ENCODE measurements at places on chromosomes 2 and 18.

- DNase-seq, result no peak
Measured at GRCh38 chr18:39793609-39794008, 2161.4 kb upstream of the PIK3C3 start.

DNA sequence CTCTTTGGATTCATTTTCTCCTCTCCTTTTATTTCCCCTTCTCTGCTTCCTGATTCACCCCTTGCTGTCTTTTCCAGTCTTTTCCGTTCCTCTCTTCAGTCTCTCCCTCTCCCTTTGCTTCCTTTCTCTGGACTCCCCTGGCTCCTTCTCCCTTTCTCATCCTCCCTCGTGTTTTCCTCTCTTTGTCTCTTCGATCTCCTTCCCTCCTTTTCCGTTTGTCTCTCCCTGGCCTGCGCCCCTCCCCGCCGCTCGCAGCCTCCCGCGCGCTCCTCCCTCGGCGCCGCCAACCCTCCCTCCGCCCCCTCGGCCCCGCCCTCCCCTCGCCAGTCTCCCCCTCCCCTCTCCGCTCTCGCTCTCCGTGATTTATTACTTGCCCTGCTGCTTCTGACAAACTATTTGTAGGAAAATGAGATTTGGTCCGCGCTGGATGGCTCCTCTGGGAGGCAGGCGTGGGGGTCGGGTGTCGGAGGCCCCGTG, 46.0 kb upstream of the PAX8 start:
- peak; percentile 12 for DNase-seq

DNA sequence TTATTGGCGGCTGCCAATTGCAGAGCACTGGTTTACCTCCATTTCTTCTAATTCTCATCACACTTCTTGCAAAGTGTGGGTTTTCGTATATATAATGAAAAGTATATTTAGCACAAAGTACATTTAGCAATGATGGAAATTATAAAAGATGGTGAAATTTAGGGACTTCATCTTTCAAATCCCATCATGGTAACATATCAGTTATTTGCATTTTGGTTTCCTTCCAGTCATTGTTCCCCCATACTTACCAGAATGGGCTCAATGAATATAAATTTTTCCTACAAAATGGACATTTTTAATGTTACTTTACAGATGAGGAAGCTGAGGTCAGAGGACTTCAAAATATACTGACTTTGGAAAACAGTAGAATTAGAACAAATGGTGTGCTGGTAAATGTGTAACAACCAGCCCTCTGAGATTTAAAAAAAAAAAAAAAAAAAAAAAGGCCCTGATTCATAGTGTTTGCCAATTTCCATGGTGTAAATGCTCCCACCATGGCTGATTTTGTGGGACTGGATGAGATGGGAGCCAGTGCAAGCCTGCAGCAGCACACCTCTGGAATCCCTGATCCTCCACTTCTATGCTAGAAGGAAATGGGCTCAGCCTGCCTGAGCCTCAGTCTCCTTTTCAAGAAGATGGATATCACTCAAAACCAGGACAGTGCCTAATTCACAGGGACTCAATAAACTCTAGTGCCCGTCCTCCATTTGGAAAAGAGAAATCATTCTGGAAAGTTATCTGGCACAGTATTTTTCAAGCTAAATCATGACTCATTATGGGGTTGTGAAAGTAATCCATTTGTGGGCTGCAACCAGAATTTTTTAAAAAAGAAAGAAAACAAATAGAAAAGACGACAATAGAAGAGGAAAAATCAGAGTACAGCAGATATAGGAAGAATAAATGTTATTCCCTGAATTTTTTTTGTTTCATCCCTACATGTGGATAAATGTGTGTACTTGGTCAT, 34.0 kb downstream of the LBH start:
- DNase-seq, result no peak

- no peak for DNase-seq
Measured at GRCh38 chr18:3053081-3053480, 40.1 kb upstream of the LPIN2 start.

DNA sequence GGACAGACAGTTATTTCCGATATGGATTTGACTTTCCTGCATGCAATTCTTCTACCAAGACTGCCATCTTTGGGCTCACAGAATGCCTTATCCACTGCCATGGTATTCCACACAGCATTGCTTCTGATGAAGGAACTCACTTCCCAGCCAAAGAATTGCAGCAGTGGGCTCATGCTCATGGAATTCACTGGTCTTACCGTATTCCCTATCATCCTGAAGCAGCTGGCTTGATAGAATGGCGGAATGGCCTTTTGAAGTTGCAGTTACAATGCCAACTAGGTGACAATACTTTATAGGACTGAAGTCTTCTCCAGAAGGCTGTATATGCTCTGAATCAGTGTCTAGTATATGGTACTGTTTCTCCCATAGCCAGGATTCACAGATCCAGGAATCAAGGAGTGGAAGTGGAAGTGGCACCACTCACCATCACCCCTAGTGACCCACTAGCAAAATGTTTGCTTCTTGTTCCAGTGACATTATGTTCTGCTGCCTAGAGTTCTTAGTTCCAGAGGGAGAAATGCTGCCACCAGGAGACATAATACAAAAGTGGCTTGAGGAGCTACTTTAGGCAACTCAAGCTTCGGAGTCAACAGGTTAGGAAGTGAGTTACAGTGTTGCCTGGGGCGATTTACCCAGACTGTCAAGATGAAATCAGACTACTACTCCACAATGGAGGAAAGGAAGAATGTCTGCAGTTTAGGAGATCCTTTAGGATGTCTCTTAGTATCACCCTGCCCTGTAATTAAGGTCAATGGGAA, 23.8 kb upstream of the SMAD4 start:
- DNase-seq, result no peak

- DNase-seq, result peak; percentile 26
Measured at GRCh38 chr2:48253301-48253700, 276.7 kb upstream of the STON1 start.

- no peak for DNase-seq
Measured at GRCh38 chr18:45379903-45380302, 235.4 kb upstream of the SLC14A2 start.

DNA sequence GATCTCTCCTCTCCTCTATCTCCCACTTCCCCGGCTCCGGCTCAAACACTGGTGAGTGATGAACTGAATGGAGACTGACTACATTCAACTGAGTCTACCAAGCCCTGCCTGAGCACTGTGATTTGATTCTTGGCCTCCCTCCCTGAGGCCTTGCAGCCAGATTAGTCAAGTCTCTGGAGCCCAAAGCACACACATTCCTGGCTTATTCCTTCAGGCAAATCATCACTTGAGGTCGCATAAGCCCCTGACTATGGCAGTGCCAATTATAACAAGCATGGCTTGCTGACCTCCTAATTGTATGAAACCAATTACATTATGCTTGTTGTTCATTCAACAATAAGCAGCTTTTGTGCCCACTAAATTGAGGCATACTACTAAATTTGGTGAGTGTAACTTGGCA, 34.6 kb downstream of the EFEMP1 start:
- DNase-seq, result no peak

GRCh38 chr2:39220136-39220535, 23.6 kb downstream of the CDKL4 start:
- no peak for DNase-seq

GRCh38 chr18:65429601-65430000, 321.2 kb upstream of the CDH7 start:
- DNase-seq, result no peak

DNA sequence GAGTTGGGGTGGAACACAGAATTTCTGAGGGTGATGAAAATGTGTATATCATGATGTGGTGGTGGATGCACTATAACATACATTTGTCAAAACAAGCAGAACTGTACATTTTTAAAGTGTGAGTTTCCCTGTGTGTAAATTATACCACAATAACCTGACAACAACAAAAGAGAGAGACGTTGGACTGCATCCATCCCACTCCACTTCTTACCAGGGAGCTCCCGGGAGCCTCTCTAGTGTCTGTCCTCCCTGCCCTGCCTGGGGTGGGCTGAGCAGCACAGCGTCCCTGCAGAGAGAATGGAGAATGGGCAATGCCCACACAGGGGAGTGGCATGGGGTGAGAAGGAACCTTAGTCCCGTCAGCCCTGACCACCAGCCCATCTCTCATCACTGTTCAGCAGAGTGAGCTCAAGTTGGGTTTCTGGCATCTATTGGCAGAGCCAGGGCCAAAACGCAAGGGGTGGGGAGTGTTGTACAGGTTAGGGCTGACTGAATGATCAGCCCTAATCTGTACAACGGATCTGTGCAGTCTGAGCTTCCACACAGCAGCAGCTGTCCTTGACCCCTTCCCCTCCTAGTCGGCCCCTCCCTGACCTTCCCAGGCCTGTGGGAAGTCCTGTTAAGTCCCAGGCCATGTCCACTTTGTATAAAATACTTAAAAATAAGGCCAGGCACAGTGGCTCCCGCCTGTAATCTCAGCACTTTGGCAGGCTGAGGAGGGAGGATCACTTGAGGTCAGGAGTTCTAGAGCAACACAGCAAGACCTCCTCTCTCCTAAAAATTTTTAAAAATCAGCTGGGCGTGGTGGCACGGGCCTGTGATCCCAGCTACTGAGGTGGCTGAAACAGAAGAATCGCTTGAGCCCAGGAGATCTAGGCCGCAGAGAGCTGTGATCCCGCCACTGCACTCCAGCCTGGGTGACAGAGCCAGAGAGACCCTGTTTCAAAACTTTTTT, 3.3 kb upstream of the PROC start:
- no peak for DNase-seq

GRCh38 chr18:48827291-48828193, 123.2 kb downstream of the SMAD7 start:
- DNase-seq, result no peak

GRCh38 chr2:108263401-108263800, 23.6 kb downstream of the SULT1C3 start:
- DNase-seq, result no peak

DNA sequence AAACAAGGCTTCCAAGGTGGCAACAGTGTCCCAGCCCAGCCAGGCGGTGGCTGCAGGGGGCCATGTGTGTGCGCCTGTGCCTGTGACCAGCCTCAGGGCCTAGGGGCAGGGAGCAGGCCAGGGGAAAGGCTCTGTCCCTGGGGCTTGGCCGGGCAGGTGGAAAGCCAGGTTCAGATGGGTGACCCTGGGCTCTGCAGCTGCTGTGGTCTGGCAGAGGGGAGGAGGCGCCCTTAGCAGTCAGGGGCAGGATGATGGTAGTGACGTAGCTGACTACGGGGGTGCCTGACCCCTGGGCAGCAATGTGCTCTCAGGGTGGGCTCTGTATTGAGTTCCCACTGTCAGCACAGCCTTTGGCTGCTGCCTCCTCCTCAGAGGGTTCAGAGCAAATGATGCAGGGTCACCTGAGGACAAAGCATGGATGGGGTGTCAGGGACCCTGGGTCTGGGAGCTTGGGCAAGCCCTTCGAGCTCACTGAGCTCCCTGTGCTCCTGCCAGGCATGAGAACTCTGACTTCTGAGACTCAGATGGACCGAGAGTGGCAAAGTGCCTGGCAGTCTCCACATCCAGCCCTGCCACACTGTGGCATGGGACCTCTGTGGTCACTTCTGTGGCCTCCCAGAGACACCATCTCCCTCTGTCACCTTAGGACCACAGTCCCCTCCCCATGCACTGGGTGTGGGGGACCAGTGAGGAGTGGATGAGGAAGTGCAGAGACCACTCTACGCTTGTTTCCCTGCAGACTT, 56.6 kb upstream of the ALPP start:
- no peak for DNase-seq

DNA sequence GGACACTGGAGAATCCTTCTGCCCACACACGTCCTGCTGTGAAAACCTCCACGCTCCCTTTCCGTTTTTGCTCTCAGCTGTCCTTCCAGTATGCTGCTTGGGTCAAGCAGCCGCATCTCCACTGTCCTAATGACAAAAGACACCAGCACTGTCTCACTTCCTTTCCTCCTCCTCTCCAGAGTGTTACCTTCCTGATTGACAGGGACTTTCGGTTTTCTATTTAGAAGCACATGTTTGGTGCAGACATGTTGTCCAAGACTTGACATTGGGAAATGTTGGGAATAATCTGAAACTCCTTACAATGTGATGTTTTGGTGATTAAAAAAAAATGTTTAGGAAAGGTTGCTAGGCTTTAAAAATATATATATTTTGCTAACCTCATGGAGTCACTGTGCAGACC, 226.6 kb downstream of the FAM210A start:
- no peak for DNase-seq
